Thymus (tissue), 14 donors: ENCODE measurements at places on chromosomes 3 and 15.

DNA sequence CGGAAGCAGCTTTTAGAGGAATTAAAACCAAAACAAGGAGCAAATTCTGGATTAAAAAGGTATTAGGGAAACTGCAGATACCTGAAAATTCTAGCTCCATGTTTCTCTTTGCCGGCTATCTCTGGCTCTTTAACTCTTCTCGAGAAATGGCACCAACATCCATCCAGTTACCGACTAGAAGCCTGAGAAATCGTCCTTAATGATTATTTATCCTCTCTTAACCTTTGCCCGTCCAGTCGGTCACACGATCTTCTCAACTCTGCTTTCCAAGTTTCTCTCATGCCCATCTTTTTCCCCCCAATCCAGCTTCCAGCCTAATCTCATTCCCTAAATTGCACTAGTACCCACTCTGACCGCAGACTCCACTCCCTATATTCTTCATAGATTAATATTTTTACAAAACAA lies 596 bp upstream of the SGO1 start:
- DNase-seq = no peak

- DNase-seq = no peak
Measured at GRCh38 chr3:55409806-55410205, 77.3 kb downstream of the WNT5A start.

DNA sequence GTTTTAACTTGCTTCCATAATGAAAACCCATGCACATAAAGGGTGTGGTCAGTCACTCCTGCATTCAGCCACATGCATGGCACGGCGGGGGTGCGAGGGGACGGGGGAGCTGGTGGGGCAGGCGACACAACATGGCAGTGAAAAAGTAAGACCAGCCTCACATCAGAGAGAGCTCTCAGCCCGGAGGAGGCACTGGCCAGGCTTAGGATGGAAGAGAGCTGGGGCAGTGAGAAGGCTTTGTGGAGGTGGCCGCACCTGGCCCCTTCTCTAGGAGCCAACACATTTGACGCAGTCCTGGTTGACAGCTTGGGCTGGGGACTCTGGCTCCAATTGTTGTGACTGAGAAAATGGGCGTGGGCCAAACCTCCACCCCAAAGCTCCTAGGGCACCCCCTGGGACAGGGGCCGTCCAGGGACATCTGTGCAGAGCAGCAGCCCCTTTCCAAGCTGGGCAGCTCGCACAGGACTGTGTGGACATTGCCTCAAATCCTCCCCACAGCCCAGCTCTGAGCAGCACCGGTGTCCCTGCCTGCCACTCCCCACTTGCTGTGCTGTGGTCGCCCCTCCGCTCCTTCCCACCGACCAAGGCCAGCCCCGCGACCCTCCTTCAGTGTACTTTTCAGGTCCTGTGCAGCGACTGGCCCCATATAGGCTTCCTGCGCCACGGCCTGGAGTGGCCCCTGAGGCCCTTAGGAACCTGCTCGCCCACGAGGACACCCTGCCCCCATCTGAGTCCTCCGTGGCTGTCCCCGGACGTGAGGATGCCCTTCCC lies 126.0 kb upstream of the IQSEC1 start:
- no peak for DNase-seq

DNA sequence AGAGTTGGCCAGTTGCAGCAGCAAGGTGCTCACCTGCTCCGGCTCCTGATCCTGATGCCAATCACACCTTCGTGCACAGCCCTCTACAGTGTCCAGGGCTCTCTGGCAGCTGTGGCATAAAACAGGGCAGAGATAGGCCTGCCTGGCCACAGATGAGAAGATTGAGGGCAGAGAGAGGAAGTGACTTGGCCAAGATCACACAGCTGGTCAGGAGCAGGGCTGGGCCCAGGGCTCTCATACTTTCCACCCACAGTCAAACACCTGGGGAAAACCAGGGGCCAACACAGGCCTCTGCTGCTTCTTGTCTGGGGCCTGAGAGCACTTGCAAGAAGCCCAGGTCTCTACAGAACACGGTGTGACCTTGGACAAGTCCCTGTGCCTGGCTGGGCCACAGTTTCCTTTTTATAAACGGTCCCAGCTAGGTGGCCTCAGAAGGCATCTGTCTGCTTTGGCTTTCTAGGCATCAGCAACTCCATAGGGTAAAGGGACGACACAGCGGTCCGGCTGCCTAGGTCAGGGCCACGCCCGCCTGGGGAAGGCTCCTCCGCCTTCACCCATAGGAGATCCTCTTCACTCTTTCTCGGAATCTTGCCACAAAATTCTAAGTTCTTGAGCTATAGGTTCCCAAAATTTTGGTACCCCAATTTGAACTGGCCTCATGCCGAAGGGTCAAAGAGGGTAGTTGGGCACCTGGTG lies 3.1 kb downstream of the ATP2B2 start:
- no peak for DNase-seq

- DNase-seq = no peak
Measured at GRCh38 chr15:81955382-81956062, 90.3 kb downstream of the MEX3B start.

- DNase-seq = no peak
Measured at GRCh38 chr3:33901862-33902563, 103.6 kb downstream of the PDCD6IP start.

- DNase-seq = no peak
Measured at GRCh38 chr15:91338766-91339165, 238.7 kb downstream of the SV2B start.

DNA sequence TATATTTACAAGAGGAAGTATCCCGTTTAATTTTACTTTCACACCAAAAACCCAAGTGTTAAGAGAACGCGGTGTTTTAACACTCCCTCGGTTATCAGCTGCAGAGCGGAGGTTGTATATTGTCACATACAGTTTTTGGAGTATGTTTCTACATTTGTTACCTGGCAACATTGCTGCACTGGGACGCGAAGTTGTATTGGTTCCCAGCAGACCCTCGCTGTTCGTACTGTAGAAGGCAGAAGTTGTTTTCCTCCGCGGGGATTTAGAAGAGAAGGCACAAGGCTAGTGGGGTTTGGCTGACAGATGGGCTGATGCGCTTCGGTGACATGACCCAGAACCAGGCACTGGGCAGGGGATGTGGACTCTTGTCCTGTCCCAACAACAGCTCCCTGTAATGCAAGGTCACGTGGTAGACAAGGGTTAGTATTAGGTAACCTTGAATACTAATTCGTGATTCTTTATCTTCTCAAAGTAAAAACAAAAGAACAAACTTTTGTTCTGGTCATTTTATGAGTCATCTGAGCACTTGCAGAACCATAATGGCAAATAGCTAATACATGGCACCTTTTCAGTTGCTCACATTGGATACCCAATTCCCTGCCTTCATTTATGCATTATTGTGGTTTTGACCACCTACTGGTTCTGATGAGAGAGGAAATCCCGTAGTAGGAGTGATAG lies 230.4 kb upstream of the BHLHE40 start:
- DNase-seq = no peak

DNA sequence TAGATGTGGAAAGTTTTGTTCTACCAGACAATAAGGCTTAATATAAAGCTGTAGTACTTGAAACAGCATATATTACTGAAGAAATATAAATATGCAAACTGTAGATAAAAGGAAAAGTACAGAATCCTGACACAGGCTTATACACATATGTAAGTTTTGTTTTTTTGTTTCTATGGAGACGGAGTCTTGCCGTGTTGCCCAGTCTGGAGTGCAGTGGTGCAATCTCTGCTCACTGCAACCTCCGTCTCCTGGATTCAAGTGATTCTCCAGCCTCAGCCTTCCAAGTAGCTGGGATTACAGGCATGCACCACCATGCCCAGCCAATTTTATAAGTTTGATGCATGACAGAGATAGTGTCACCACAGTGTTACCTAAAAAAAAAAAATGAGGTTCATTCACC lies 29.1 kb upstream of the ZNF445 start:
- DNase-seq = no peak

DNA sequence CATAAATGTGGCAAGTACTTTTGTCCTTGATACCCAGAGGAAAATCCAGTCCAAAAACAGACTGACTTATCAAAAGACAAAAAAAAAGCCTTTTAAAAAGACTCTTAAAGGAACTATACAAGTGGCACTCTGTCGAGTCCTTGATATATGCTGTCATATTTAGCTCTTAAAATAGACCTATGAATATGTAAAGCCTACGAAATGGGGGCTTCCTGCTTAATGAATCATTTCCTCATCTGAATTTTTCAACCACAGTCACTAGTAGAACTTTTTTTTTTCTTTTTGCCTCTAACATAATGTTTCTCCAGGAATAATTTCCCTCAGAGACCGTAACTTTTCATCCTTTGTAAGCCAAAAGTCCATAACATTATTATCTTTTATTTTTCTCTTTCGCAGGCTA lies 95.8 kb downstream of the P3H2 start:
- no peak for DNase-seq

- no peak for DNase-seq
Measured at GRCh38 chr3:117281371-117281770, 571.8 kb downstream of the TUSC7 start.

GRCh38 chr3:106635271-106635670 lies 742.0 kb upstream of the CCDC54 start:
- DNase-seq = no peak

- no peak for DNase-seq
Measured at GRCh38 chr3:181755959-181756358, 44.2 kb downstream of the SOX2 start.
